ENCODE measurements at places on chromosomes 7 and 10.

- no peak for DNase-seq
Observed at GRCh38 chr7:140060243-140060630, 2.5 kb downstream of the PARP12 start.

GRCh38 chr10:79318369-79318768 lies 28.9 kb upstream of the PPIF start:
- DNase-seq = no peak

DNA sequence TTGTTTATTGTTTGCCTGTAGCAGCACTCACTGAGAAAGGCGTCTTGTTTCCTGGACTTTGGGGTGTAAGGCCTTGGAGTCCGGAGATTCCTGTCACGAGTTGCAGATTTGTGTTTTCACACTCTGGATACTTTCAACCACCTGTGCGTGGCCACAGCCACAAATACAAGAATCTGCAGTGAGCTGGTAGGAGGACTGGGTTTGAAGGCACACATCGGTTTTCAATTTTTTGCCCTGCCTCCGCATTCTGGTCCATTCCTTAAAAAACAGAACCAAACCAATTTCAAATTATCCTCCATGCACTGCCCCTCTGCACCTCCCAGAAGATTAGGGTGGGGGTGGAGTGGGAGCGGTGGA lies 619 bp downstream of the EXOC4 start:
- no peak for DNase-seq

DNA sequence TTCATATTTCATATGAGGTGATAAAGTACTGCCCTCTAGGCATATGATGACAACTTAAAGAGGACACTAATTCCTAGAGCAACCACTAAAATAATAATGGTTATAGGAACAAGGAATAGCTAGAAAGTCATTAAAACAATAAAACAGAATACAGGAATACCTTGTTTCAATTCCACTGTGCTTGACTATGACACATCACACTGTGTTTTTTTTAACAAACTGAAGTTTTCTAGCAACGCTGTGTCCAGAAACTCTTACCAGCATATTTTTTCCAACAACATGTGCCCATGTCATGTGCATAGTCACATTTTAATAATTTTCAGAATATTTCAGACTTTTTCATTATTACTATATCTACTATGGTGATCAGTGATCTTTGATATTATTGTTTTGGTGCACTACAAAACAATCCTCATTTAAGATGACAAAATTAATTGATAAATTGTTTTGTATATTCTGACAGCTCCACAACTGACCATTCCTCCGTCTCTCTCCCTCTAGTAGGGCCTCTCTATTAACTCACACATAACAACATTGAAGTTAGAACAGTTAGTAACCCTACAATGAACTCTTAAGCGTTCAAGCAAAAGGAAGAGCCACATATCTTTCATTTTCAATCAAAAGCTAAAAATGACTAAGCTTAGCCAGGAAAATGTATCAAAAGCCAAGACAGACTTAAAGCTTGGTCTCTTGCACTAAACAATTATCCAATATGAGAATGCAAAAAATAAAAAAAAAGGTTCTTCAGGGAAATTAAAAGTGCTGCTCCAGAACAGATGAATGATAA lies 85.8 kb downstream of the SNX13 start:
- DNase-seq = no peak
